G401 (cell line): ENCODE measurements at places on chromosomes 6 and 20.

- no peak for DNase-seq
These were observed 637.4 kb downstream of the MMUT start for GRCh38 chr6:48825501-48826151.

DNA sequence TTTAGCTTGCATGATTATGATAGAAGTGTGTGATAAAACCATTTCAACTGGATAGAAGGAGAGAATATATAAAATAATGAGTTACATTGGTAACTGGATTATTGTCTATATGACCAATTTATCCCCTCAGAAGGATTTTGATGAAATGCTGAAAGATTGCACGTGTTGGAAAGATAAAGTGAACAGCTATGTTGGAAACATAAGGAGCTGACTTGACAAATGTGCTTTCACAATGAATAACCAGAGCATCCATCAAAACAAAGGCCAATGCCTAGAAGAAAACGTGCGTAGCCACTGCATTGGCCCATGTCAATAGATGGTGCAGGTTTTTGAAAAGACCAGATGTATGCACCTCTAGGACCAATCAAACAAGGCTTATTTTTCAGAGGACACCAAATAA lies 168.8 kb downstream of the TMEM200A start:
- DNase-seq: no peak

DNA sequence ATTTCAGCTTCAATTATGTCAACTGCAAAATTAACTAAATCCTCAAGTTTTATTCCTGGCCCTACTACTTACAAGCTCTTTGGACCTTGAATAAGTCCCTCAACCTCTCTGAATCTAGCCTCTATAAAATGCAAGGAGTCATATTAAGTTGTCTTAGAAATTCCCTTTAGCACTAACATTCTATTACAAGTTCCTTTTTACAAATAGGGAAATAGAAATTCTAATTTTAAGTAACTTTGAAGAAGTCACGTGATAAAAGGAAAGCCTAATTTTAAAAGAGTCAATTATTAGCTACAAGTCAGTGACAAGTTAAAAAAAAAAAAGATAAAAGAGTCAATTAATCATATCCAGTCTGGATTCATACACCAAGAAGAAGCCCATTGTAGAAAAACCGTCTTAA lies 24.6 kb upstream of the GTF3C6 start:
- no peak for DNase-seq

DNA sequence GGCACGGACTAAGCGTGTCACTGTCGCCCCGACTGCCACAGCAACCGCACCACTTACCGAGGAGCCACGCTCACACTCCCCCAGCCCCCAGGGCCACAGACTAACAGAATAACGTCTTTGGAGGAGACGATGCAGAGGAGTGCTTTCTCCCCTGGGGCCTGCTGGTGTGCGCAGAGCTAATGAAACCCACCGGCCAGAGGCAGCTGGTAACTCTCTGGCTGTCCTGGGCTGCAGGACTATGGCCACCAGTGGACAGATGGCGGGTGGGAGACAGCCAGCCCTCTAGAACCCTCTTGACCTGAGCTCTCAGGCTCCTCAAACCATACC lies 228.0 kb downstream of the DLL1 start:
- no peak for DNase-seq

DNA sequence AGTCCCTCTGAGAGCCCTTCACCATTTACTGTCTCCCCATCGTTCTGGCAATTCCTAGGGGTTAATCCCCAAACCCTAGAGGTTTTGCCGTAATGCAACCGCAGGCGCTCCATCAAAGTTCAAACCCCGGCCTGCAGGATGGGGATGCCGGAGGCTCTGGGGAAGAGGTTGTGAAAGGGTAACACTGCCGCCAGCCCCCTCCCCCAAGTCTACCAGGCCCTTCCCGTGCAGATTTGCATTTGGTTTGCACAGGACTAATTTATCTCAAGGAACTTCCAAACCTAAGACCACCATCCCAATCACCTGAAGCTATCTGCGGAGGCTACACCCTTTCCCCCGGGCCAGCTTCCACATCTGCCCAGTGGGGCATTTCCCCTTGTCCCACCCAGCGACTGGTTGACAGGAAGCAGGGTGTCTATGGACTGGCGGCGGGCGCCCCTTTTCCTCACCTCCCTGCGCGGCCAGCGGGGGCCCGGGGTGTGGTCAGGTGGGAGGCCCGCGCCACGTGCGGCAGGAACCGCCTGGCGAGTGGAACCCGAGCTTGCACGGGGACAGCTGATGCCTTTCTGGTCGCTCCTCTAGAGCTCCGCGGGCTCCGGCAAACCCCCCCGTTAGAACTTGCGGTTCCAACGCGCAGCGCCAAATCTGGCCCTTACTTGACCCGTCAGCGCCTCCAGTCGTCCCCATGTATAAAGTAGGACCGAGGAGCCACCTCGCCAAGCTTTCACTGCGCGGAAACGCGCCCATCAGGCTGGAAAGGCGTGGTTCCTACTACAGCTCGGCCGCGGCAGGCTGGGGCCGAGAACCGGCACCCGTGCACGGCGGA lies 9.4 kb upstream of the SLC4A11 start:
- no peak for DNase-seq

- DNase-seq: peak; percentile 45
These were observed 65.0 kb upstream of the EEF1A1 start for GRCh38 chr6:73585566-73586415.

DNA sequence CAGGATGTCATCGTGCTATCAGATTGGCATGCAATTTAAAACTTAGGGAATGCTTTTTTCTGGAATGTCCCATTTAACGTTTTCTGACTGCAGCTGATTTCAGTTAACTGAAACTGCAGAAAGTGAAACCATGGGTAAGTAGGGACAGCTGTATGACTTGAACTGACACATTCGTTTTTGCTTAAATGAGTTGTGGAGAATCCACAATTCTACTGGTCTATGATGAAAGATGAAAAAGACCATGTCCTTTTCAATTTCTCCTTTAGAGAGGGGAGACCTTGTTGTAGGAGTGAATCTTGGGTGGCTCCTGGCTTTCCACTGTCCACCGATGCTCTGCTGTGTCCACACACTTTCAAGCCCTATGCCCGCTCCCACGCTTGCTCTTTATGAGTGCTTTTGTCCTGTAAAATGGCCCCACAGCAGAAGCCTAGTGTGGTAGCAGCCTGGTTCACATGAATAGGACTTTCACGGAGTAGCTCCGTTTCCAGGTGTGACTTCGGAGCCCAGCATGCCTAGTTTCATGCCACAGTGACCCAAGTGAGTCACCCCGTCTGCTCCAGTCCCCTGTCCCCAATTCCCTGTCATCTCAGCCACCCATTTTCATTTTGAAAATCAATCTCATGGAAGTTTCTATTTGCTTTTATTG lies 21.9 kb downstream of the DYNLT1 start:
- DNase-seq: no peak

- no peak for DNase-seq
These were observed 23.6 kb upstream of the ARMC12 start for GRCh38 chr6:35713006-35713767.

GRCh38 chr6:5482619-5483018 lies 221.3 kb downstream of the FARS2 start:
- DNase-seq: no peak

GRCh38 chr20:38764567-38765318 lies 16.5 kb downstream of the ACTR5 start:
- DNase-seq: no peak

DNA sequence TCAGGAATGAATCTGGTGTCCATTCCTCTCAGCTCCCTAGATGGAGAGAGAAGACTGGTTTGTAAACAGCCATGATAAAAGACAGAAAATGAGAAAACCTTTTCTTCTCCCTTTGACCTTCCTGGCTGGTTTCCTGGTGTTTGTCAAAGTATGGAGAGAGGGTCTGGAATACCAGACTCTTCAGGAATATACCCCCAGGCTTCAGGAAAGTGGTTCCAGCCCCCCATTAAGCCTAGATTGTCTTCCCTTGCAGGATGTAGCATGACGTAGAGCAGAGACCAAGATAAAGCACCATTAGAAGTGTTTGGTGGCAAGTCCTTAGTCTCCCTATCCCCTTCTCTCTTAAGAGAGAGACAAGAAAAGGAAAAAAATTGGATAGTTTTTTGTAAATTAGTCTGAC lies 51.1 kb downstream of the EIF2S2 start:
- no peak for DNase-seq

DNA sequence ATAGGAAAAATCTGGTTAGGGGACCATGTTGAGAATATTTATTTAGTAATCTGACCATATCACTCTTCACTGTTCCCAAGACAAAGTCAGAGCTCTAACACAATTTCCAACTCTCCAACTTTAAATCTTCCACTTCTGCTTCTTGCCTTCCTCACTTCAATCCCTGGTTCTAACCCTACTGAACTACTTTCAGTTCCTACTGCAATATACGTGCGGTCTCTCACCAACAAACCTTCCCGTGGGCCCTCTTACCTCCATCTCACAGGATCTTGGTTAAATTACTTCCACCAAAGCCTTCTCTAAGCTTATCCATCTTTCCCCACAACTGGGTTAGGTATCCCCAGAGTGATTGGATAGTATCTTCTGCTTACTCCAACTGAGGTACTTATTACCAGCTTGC lies 8.0 kb downstream of the EIF2S2 start:
- no peak for DNase-seq

GRCh38 chr20:51803148-51803854 lies 980 bp upstream of the SALL4 start:
- peak; percentile 22 for DNase-seq

DNA sequence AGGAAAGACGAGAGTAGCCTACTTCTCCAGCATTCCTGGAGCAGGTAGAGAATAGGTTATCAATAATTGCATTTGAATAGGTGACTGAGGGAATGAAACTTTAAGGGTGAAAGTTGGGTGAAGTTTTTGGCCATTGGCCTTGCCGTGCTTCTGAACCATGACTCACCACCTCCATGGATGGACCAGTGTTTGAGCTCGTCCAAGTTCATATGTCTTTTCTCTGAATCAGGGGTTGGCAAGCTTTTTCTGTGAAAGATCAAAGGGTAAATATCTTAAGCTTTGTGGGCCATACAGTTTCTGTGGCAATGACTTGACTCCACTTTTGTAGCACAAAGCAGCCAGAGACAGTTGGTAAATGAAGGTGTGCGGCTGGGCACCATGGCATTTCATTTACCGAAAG lies 31.8 kb downstream of the SNRNP48 start:
- DNase-seq: no peak

- DNase-seq: no peak
These were observed 117.0 kb downstream of the BMP5 start for GRCh38 chr6:55758156-55758937.

- DNase-seq: no peak
These were observed 146.7 kb upstream of the MLN start for GRCh38 chr6:33950472-33950881.

DNA sequence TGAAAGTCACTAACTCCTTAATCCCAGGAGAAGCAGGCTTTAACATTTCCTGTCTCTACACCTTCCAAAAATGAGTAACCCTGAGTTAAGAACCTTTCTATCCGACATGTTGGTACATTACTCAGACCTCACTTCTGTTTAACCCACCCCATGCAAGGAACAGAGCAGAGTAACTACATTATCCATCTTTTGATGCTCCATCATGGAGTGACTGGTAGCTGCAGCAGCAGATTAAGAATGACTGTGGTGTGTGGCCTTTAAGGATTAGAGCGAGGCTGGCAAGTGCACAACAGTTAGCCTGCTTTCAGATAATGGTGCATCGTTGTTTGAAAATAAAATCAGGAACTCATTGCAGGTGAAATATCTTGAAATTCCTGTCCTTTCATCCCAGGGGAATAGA lies 2.0 kb downstream of the TRAF3IP2 start:
- DNase-seq: peak; percentile 40

GRCh38 chr20:4574356-4574690 lies 147.4 kb upstream of the PRND start:
- no peak for DNase-seq

DNA sequence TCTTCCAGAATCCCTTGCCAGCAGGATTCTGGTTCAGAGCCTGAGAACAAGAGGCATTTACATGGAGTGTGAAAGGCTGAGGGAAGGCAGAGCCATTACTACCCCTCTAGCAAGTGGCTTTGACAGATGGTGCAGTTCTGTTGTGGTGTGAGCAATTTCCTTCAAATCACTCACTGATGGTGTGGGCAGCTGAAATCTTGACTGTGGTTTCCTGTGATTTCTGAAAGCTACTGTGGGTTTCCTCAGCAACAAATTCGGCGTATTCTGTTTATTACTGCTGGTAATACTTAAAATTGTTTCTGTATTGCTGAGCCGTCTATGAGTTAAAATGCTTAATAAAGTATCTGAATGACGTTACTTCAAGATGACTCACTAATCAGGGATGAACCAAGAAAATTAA lies 181.5 kb upstream of the TCF21 start:
- peak; percentile 99 for DNase-seq

GRCh38 chr6:62721408-62721807 lies 435.4 kb upstream of the KHDRBS2 start:
- DNase-seq: no peak

DNA sequence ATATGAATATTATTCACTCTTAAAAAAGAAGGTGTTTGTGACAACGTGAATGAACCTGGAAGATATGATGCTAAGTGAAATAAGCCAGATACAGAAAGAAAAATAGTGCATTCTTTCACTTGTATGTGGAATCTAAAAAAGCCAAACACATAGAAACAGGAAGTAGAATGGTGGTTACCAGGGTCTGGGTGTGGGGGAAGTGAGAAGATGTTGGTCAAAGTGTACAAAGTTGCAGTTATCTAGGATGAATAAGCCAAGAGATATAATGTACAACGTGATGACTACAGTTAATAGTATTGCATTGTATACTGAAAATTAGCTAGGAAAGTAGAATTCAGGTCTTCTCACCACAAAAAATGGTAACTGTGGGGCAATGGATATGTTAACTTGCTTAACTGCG lies 151.1 kb upstream of the HCRTR2 start:
- DNase-seq: no peak

DNA sequence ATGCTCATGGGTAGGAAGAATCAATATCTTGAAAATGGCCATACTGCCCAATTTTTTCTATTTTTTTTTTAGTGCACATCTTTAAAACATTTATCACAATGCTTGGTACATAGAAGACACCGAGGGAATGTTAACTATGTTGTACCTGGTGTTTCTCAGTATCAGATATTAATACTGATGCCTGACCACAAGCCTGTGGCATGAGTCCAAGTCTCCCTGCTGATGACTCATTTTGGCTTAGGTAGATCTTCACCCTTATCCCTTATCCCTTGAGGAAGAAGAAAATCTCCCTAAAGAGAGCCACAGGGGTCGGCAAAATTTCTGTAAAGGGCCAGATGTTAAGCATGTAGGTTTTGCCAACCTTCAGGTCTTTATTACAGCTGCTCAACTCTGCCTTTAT lies 14.5 kb downstream of the CD109 start:
- no peak for DNase-seq

- DNase-seq: no peak
These were observed 93.2 kb upstream of the ZNF184 start for GRCh38 chr6:27565839-27566779.

GRCh38 chr20:54086507-54087039 lies 16.2 kb upstream of the BCAS1 start:
- no peak for DNase-seq

- no peak for DNase-seq
These were observed 279.6 kb upstream of the SULF2 start for GRCh38 chr20:48064929-48065328.
